ENCODE measurements at places on chromosomes 6 and 20.

DNA sequence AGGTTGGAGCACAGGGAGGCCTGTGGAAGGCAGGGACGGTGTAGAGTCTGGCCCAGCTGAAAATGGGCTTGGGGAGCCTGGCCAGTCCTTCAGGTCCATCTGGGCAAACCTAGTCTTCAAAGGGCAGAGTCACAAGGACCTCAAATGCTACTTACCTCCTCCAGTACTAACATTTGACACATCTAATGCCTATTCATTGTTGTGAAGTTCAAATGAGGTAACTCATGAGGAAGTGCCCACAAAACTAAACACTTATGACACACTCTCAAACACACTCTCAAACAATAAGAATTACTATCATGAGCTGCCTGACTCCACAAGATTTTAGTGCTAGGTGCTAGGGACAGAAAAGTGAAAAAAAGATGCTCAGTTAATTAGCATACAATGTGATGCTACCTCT lies 27.1 kb downstream of the DAAM2 start:
- DNase-seq = no peak

GRCh38 chr6:136843210-136843609 lies 20.8 kb downstream of the PEX7 start:
- no peak for DNase-seq

DNA sequence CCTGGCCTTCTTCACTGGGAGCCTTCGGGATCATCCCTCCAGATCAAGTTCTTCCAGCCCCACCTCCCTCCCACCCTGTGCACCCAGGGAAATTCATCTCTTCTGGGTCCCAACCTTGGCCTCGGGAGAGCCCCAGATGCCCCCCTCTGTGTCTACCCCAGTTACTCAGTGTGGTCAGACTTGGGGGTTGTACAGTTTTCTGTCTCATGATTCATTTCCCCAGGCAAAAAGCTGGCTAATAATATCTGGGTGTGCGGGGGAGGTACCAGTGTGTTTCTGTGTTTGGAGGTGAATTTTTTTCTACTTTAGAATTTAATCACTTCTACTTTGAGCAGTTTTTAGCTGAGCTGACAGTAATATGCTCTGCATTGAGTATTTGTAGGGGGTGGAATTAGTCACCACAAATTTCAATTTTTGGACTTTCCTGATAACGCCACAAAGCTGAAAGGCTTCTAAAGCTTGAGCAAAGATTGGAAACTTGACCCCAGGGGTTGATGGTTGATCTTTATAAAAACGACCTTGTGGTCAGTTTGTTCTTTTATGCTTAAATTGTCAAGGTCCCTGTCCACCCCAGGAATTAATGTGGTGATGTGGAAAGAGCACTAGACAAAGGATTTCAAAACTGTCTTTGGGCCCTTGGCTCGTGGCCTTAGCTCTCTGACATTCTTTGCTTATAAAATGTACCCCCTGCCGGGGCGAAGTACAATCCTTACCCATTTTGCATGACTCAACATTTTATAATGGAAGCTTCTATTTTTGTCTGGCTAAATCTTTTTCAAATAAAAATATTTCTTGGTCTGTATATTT lies 284.7 kb upstream of the TAB2 start:
- DNase-seq = peak; percentile 86

DNA sequence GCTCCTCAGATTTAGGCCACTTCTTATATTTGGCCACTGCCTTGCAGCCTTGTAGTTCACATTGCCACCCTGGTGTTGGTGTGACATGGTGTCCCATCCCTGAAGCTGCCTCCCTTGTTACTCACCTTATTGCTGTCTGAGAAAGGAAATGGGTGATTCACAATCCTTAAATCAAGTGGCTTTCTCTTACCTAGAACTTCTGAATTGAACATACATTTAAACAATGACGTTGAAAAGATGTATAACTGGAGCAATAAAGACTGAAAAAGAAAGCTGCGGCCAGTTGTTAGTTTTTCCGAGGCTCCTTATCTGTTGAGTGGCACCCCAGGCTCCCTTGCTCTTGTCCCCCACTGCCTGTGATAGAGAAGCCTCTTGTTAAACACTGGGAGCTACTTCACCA lies 28.8 kb upstream of the GNRH2 start:
- no peak for DNase-seq

GRCh38 chr6:7680393-7681075 lies 45.4 kb upstream of the BMP6 start:
- no peak for DNase-seq

DNA sequence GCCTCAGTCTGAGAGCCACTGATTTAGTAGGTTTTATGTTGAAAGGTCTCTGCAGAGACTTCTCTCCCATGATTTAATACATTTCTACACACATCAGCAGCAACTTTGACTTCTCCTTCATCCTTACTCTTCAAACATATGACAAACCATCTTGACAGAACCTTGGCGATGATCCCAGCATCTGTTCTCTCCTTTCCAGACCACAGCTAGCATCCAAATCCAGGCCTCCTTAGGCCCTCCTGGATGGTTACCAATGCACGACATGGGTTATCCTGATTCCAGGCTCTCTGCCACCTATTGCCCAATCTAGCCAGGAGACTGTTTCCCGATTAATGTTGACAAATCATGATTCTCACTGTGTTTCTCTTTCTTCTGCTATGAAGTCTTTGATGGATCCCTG lies 16.8 kb downstream of the LAMA4 start:
- DNase-seq = no peak

DNA sequence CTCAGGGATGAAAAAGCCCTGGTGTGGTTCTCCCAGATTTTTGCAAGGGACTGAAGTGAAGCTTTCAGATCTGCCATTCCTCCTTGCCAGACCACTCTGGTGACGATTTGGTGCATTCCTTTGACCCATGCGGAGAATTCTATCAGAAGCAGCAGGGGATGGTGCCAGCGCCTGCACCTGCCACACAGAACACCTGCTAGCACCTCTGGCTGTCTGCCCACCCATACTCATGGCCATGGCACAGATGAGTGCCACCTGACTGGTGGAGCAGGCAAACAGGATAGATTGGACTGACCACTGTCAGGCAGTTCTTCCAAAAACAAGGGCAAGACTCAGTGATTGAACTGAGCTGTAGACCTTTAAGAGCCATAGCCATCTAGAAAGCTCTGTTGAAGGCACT lies 107.1 kb downstream of the CDYL start:
- DNase-seq = no peak

- no peak for DNase-seq
These were observed 129.9 kb downstream of the EYA2 start for GRCh38 chr20:47024461-47024937.

- DNase-seq = peak; percentile 32
These were observed 165.4 kb downstream of the QKI start for GRCh38 chr6:163579880-163580295.

DNA sequence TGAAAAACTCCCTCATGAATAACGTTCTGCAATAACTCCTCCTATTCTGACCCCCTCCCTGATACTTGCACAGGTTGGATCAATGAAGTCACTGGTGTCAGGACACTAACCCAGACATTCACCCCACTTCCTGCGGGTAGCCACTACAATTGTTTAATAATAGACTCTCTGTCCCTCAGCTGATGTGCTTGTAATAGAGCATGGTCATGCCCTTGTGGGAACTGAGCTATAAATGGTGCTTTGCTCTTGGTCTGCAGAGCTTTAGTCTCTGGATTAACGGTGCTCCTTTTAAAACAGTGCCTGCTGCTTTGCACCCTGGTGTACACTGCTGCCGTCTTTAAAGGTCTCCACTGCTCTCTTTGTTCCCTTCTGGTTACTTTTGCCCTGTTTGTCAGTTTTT lies 127.3 kb downstream of the BACH2 start:
- no peak for DNase-seq

GRCh38 chr20:33285861-33286495 lies 3.0 kb downstream of the BPIFB1 start:
- no peak for DNase-seq

DNA sequence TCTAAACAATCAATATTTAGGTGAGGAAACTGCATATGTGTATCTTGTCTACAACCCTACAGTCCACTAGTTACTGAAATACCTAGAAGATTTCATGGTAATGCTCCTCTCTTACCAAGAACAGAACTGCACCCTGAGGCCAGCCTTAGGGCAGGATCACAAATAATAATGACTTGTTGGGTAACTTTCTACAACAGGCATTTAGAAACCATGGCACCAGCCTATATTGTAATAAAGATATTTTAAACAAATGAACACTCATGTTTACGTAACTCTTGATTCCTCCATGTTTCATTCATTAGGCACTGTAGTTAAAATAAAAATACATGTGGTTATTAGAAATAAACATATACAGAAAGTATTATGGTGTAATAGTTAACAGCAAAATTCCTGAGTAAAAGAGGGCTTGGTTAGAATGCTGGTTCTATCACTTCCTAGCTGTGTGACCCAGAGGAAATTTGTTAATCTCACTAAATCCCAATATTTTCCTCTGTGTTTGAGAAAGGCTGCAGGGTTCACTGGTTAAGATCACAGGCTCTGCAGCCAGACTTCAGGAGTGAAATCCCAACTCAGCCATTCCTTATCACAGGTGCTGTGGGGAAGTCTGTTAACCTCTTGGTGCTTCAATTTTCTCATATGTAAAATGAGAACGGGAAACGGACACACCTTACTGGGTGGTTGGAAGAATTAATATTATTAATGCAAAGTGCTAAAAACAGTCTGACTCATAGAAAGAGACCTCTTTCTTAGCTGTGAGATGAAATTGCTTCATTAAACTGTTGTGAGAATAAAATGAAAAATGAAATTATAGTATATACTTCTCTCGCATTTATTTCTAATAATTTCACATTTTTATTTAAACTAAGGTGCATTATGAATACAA lies 8.5 kb downstream of the HMGN3 start:
- DNase-seq = no peak

- no peak for DNase-seq
These were observed 15.6 kb downstream of the BTN2A1 start for GRCh38 chr6:26473429-26473757.

DNA sequence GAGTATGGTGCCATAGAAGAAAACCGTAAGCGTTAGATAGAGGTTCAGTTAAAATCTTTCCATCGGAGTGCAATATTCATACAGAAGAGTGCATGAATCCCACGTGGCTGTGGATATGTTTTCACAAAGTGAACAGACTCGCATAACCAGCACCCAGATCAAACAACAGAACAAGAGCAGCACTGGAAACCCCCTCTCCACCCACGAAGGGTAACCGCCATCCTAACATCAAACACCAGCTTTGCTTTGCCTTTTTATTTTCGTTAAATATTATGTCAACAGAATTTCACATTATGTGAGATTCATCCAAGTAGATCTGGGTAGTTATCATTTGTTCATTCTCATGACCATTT lies 4.7 kb downstream of the GTSF1L start:
- DNase-seq = no peak

DNA sequence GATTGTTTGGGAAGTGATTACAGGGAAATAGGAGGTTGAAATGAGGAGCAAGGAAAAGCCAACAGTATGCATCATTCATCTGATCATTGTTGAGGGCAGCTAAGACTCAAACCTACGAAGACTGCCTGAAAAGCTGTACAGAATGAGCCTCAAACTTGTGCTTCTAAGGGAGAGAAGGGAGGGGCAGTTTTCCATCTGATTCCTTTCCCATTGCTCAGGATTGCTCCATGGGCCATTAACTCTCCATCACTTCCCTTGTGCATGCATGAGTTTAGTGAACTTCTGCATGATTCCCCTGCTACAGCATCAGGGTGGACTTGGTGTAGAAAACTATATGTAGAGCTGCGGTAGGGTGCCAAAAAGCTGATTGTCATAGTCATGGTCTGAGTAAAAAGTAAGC lies 742.7 kb upstream of the SLC35B3 start:
- no peak for DNase-seq

DNA sequence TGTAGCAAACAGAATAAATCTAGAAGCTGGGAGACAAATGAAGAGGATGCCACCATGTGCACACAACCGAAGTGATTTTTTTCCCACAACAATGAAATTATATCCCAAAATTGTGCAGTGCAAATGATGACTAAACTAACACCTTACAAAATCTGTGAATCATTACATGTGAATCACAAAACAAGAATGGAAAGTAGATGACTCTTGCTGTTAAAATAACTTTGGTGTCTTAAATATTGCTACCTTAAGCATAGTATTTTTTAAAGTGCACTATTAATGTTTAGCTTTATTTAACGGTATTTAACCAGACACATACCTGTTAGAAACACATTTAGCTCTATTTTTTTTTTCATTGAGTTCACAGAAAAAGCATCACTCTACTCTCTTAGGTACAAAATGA lies 190.8 kb downstream of the TBC1D32 start:
- DNase-seq = no peak

GRCh38 chr6:80676386-80676785 lies 569.9 kb downstream of the BCKDHB start:
- no peak for DNase-seq

- DNase-seq = peak; percentile 20
These were observed 63.0 kb upstream of the RIN2 start for GRCh38 chr20:19695081-19695480.

DNA sequence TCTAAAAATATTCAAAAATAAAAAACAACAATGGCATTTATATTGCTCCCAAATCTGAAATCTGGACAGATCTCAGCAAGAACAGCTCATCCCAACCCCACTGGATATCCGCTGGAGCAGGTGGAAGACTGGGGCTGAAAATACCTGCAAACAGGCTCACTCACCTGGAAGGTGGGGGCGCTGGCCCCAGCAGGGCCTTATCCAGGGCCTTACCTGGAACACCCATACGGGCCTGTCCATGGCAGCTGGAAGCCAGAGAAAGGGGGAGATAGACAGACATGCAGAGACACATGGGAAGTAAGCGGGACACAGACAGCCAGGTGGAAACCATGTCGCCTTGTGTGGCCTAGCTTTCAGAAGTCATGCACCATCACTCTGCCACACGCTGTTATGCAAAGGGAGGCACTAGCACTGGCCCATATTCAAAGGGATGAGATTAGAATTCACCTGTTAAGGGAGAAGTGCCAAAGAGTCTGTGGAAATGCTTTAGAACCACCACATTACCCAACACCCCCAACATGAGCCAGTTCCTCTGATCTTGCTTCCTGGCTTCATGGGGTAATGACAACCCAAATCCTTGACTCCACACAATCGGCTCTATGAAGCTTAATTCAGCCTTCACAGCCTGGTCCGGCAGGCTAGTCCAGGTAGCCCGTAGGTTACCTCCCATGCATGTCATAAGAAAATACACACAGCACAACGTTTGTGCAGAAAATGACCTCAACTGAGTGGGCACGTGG lies 99.0 kb upstream of the CDYL start:
- DNase-seq = no peak

DNA sequence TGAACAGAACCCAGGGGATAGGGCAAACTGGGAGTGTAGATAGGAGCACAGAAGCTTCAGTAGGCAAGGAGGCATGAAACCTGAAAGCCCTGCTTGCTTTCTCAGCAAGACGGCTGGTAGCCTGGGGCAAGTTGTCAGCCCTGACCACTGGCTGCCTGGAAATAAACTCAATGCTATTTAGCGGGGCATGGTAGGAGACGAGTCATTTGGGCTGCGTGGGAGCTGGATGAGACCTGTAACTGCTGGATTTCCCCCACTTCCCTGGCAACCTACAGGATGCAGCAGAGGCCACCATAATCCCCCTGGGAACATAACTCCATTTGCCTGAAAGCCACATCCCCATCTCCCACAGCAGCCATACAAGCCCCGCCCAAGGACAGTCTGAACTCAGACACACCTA lies 332.6 kb upstream of the TBX18 start:
- peak; percentile 9 for DNase-seq

GRCh38 chr20:25510721-25511120 lies 74.6 kb downstream of the NINL start:
- DNase-seq = no peak

- peak; percentile 48 for DNase-seq
These were observed 26.4 kb upstream of the BHLHE23 start for GRCh38 chr20:63032861-63033793.

- no peak for DNase-seq
These were observed 5.6 kb downstream of the CYP24A1 start for GRCh38 chr20:54167909-54168872.

Data from NB4 (cell line).